ENCODE measurements at places on chromosomes 7 and 10. TPM values are rescaled to one million over a fixed set of nuclear protein-coding genes. Genes with fewer than 3 reads are reported as not detected.

DNA sequence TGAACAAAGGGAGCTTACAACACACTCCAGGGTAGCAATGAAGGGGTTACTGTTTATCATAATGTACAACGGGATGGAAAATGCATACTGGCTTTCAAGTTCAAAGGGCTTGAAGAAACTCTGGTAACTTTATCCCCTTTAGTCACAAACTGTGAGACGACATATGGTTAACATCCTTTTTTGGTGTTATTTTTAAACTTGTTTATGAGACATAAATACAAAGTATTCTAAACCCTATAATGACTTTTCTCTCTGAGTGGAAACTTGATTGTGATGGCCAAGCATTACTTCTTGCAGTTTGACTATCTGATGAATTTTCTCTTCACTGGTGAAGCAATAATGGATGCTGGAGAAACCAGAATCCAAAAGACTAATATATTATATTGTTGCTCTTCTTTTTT is 62.0 kb upstream of the SEMA3A start:
- DNase-seq: no peak

- no peak for DNase-seq
Observed at GRCh38 chr7:24038993-24039392, 245.0 kb upstream of the NPY start.

Gene TAS2R5
- 1.8 TPM for total RNA-seq

Gene RADIL
- total RNA-seq: 0.29 TPM

DNA sequence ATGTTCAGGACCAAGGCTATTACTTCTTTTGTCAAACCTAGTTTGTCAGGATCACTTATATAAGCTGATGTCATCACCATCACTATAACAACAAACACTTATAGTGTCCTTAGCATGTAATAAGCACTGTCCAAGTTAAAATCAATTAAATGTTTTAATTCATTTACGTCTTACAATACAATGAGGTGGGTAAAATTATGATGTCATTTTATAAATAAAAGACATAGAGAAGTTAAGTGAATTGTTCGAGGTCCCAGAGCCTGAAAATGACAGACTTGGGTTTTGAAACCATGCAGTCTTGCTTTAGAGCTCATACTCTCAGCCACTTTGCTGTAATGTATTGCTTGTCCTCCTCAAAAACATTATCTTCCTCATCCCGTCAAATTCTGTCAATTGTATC is 48.3 kb downstream of the SLC13A1 start:
- no peak for DNase-seq

- no peak for DNase-seq
Observed at GRCh38 chr10:26840938-26841732, 19.6 kb downstream of the ABI1 start.

Gene GNG11
- total RNA-seq: 8.8 TPM

Gene SFTPA1
- total RNA-seq: not detected

- no peak for DNase-seq
Observed at GRCh38 chr10:91799612-91799975, 1.4 kb downstream of the TNKS2 start.

DNA sequence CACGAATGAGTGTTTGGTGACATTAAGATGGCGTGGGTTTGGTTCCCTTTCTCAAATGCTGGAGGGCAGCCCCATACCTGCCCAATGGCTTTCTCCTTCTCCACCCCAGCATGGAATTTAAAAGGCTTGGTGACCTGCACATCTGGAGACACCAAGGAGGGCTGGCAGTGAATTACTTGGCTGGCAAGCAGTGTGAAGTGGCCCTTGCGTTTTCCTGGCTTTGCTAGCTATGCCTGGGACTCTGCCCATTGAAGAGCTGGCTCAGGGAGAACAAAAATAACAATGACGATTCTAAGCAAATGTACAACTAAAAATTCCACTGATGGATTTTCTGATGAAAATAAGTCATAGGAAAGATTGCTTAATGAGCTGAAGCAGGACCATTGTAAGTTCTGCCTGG is 203.7 kb downstream of the CYP26A1 start:
- peak; percentile 66 for DNase-seq

DNA sequence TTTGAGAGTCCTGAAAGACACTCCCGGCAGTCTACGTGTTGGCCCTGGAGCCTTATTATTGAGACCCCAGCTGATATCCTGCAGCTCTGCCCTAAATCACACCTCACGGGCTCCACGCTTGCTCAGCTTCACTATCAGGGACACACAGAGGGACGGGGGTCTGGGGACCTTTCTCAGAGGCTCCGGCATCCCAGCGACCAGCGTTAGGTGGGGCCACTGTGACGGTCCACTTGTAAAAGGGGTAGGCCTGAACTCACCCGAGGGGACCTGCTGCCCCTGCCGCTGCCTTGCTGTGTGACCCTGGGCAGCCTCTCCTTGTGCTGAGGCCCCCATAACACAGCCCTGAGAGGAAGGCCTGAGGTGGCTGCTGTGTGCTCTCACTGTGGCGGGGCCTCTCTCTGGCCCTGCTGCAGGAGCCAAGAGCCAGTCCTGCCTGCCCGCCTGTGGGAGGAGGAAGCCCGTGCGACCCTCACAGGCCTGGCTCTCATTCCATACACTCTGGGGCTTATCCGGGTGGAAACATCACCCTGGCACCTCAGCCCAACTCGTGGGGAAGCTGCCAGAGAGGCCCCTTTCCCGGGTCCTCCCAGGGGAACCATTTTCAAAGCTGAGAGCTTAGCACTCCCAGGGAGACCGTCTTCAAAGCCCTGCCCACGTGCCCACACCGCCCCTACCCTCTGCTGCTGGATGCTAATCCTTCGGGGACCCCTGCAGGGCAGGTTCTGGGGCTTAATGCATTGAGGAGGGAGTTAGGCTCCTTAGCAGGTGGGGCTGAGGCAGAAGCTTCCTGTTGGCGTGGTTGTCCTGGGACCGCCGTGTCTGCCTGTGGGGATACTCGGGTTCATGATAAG is 21.7 kb downstream of the AQP1 start:
- DNase-seq: peak; percentile 51

DNA sequence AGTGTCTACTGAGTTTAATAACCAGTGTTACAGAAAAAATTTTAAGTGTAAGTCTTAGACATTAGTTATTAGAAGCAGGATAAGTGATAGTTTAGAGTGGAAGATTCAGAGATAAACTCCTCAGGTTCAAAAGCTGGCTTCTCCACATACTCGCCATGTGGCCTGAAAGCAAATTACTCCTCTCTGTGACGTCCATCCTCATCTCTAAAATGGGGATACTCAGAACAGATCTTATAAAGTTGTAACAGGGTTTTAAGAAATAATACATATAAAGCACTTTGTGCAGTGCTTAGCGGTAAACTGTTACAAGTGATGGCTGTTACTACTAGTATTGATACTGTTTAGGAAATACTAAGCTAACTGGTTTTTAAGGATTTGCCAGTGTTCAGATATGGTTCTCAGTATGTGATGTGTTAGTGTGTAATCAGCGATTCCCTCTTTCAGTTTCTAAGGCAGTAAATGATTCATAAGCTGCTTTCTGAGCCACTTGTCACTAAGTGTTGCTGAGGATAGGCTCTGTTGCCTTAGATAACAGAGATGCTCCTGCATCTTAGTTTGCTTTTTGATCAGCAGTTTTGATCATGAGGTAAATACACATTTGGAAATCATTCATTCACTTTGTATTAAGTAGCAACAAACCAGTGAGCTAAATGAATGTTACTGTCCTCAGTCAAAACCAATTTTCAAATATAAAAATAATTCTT is 58.7 kb downstream of the CYP51A1 start:
- DNase-seq: no peak

DNA sequence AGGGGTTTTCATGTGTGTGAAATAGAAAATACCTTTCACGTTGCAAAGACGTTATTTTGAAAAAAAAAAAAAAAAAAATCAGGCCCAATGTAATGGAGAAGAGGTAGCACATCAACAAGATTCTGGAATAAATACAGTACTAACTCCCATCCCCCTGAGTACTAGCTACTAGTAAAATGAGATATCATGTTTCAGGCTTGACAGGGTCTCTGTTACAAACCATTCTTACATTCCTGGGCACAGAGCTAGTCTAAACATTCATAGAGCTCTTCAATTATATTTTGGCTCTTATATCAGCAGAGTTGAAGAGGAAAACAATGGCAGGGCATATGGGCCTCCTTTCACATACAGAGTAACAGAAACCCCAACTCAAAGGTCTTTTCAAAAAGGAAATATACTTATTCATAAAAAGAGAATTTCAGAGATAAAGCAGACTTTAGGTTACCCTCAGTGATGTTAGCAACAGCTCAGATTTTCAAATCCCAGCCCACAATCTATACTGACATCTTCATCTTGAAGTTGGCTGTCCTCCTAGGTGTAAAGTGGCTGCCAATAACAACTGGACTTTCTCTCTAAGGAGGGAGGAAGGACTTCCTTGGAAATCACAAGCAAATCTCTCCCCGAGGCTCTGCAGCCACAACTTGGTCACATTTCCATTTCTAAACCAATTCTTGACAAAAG is 18.6 kb downstream of the C7orf33 start:
- DNase-seq: no peak

GRCh38 chr7:114663502-114663901 is 248.9 kb downstream of the FOXP2 start:
- DNase-seq: no peak

GRCh38 chr10:125868372-125868975 is 12.6 kb downstream of the DHX32 start:
- no peak for DNase-seq

GRCh38 chr10:69650589-69651261 is 20.7 kb downstream of the FAM241B start:
- peak; percentile 72 for DNase-seq

DNA sequence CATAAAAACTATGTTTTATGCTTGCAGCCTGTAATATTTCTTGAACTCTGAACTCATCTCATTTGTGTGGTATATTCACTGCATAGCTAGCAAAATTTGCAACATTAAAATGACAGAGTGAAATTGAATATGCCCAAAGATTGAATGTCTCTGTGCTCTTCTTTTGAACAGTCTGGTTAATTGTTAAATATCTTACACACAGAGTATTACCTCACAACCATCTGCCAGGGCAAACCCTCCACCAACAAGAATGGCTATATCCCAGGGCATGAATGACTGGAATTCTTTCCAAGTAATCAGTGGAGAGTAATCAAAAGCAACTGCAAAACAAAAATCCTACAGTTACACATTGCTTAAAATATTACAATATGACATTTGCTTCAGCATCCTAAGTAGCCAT is 76.9 kb downstream of the SLC13A1 start:
- DNase-seq: no peak
